ENCODE measurements at places on chromosomes 5 and 9. TPM values are rescaled to one million over a fixed set of nuclear protein-coding genes. Genes with fewer than 3 reads are reported as not detected.

DNA sequence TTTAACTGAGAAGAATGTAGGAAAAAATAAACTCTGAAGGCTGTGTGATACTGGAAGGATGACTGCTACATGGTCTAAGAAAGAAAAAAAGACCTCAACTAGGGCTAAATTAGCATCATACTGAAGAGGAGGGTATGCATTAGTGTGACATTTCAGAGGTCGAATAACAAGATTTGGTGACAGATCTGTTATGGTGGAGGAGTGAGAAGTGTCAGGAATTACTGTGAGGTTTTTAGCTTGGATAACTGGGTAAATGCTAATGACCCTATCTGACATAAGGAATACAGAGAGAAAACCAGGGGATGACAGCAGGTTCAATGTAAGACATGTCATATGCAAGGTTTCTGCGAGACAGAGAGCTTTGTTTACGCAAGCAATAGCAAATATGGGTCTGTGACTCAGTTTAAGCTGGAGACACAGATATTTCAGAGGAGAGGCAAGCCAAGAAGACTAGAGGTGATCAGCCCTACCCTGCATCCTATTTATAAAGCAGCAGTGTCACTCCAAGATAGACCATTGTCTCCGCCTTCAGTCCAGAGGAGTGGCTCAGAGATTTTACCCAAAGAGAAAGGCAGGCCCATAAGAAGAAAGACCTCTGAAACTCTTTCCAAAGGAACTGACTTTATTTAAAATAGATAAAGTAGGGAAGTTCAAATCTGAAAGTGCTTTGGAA, 44.3 kb downstream of the FBN2 start:
- no peak for DNase-seq

- DNase-seq = no peak
Measured at GRCh38 chr5:3179220-3179619, 416.4 kb upstream of the IRX1 start.

Gene BTNL8
- polyA plus RNA-seq = 0.10 TPM

- DNase-seq = no peak
Measured at GRCh38 chr9:69719983-69720382, 39.8 kb downstream of the PTAR1 start.

- DNase-seq = no peak
Measured at GRCh38 chr5:6087576-6087975, 290.8 kb downstream of the MED10 start.

GRCh38 chr9:97740848-97741821, 44.0 kb upstream of the XPA start:
- DNase-seq = peak; percentile 11

DNA sequence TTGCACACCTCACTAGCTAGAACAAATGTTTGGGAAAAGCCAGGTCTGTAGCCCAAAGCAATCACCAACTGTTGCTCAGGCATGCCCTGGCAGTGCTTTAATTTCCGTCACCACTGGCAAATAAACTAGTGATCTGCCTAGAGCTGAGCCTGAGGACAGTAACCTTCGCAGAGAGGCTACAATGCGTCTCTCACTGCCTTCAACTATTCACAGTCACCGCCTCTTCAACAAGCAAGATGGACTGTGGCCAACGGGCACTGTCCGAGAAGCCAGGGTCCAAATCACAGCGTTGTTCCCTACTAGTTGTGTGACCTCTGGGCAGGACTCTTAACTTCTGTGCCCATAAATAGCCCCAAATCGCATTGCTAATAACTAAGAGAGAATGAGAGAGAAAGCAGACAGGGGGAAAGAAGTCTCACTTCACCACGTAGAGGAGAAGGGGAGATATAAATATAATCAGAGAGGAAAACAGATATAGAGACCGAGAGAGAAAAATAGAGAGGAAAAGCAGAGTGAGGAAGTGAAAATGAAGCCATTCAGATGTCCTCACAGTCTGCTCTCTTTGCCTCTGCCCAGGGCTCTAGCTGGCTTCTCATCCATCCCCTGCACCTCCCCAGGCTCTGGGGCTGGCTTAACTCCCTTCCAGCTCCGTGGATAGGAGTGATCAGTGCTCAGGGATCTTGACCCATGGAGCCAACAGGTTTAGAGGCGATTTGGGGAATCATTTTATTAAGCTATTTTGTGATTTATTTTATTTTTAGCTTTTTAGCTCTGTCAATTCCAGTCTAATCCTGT, 157.9 kb downstream of the ZDHHC21 start:
- no peak for DNase-seq

GRCh38 chr5:170641589-170642031, 137.8 kb downstream of the KCNIP1 start:
- no peak for DNase-seq

GRCh38 chr5:139386050-139386438, 2.9 kb upstream of the SLC23A1 start:
- no peak for DNase-seq

Gene ZNF367
- 1.7 TPM for polyA plus RNA-seq

Data from urinary bladder (tissue), 4 donors.